Activated T-helper 2 cell treated with anti-CD3 and anti-CD28 coated beads, Interferon-gamma antibody, Interleukin-2, Interleukin-4, amounts not matched to agents 10 μg/mL and 5 μg/mL and 100 μg/mL, durations not matched to agents 14 hours and 24 hours and 36 hours (primary cell): ENCODE measurements at places on chromosomes 7 and 10.
A peak's percentile ranks its signal among the peaks of the same experiment; 100 is the strongest.

GRCh38 chr7:123271856-123272255 is 72.1 kb upstream of the SLC13A1 start:
- no peaks in the 10 kb centered on the region for H3K4me1 ChIP-seq
- no peak overlapping the region for H3K27ac ChIP-seq
- no peak for DNase-seq
- H3K27me3 ChIP-seq: no peaks in the 10 kb centered on the region

GRCh38 chr7:129574487-129574886 is 37.0 kb upstream of the NRF1 start:
- DNase-seq: no peak
- no peak overlapping the region for H3K27ac ChIP-seq
- peaks cover 12% of the 10 kb centered on the region for H3K27me3 ChIP-seq
- H3K4me1 ChIP-seq: peaks cover 2% of the 10 kb centered on the region

- no peaks in the 10 kb centered on the region for H3K27me3 ChIP-seq
- H3K36me3 ChIP-seq: peaks cover 91% of the 10 kb centered on the region
- H3K27ac ChIP-seq: peak overlapping the region; percentile 72
- H3K4me3 ChIP-seq: no peak overlapping the region
- H3K4me1 ChIP-seq: peaks cover 72% of the 10 kb centered on the region
These were observed 21.3 kb downstream of the ZC3HAV1 start for GRCh38 chr7:139088268-139088667.

DNA sequence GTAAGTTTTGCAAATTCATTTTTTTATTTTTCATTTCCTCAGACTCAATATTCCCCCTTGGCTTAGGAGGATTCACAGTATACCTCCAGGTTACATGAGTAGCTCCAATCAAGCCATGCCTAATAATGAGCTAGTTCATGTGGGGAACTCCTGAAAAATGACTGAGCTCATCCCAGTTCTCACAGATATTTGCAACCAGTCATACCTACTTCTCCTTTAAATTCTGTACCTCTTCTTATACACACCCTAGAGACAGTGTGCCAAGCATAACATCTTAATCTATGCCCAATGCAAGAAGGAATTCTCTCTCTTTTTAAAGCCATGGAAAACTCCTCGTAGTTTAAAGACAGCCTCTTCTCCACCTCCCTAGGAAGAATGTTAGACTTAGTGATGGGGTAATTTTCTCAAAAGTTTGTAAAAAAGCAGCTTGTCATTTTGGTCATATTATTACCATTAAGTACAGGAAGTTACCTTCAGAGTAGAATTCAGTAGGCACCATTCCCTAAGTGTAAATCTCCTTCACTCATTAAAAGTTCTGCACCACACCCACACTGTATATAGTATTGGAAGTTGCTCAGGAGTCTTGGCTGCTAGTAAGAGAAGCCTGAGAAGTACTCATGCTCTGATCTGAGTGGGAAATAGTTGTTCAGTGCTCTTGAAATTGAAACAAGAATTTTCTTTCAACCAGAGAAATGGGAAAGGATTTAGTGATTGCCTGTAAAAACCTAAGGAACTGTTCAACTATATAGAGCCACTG is 72.7 kb downstream of the PTPRZ1 start:
- H3K36me3 ChIP-seq: no peaks in the 10 kb centered on the region
- H3K27ac ChIP-seq: no peak overlapping the region
- DNase-seq: no peak
- H3K4me3 ChIP-seq: no peak overlapping the region
- no peaks in the 10 kb centered on the region for H3K4me1 ChIP-seq
- H3K27me3 ChIP-seq: no peaks in the 10 kb centered on the region

- H3K4me1 ChIP-seq: peaks cover 28% of the 10 kb centered on the region
- H3K27me3 ChIP-seq: peaks cover 32% of the 10 kb centered on the region
These were observed 2.1 kb upstream of the IL6 start for GRCh38 chr7:22724861-22725260.
